HT-29 (cell line): ENCODE measurements at places on chromosomes 2 and 18. TPM values are rescaled to one million over a fixed set of nuclear protein-coding genes. Genes with fewer than 3 reads are reported as not detected.

The EVX2 gene
- total RNA-seq: 0.03 TPM in 1 of 2 replicates, not detected in the other

The PROC gene
- total RNA-seq: 0.74 and 1.3 TPM in 2 replicates

The NEU2 gene
- not detected in 2 replicates for total RNA-seq

GRCh38 chr2:70896765-70897202 lies 38.9 kb upstream of the ATP6V1B1 start:
- DNase-seq: no peak

DNA sequence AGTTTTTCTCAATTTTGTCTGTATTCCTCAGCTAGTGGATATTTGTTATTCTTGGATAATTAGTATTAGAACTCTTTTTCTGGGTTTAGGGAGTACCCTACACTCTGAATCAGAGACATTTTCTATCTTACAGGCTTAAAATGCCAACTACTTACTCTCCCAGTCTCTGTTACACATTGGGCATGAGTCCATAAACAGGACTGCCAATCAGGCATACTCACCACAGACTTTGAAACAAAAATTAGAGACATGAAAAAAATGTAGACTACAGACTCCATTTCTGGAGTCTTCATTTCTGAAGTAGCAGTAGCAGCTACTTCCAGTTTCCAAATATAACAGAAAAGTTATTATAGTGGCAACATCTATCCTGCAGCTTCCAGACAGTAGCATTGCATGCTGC lies 279.7 kb downstream of the MBD5 start:
- DNase-seq: no peak

DNA sequence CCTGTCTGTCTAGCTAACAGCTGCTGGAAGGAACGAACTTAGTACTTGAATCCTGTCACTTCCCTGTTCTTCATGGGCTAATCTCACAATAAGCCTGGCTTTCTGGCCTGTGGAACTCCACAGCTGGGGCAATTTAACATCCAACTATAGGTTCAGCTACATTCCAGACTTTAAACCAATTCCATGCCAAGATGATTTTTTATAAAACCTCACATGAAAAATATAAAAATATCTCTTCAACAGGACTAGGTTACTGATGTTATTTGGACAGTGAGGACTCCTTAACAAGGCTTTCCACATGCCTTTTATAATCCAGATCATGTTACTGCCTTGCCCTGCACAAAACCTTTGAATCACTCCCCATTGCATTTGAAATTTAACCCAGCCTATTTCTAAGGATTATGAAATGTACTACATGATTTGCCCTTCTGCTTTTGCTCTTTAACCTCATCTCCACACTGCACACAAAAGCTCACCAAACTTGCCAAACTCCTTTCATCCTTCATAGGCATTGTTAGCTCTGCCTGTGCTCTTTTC lies 863.2 kb upstream of the CHAC2 start:
- DNase-seq: peak; percentile 55

DNA sequence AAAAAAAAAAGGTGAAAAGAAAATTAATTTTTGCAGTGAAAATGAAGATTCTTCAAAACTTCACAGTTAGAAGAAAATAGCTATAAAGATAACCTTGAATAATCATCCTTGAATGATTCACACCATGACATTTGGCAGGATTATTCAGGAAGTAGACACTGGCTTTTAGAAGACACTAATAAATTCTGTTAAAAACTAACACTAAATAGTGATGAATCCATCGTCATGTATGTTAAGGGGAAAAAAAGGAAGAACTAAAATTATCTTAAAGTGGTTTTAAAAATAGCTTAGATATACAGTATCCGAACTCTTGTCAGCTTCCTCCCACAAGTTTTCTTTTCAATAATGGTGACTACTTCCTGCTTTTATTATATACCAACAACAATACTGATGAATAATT lies 10.2 kb downstream of the USP37 start:
- DNase-seq: no peak

GRCh38 chr2:128279786-128280157 lies 38.9 kb downstream of the HS6ST1 start:
- DNase-seq: no peak

DNA sequence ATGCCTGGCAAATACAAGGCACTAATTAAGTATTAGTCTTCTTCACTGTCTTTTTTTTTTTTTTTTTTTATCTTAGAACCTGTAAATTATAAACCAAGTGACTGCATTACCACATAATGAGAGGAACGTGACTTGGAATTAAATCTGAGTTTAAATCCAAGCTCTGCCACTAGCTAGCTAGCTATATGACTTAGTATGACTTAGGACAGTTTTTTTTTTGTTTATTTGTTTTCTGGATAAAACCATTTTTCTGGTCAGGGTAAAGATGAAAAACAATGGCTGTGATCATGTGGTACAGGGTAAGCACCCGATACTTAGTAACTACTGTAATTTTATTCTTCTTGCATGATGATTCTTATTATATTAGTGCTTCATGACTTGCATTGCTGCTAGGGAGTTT lies 191.8 kb upstream of the LRRTM1 start:
- no peak for DNase-seq

- DNase-seq: peak; percentile 32
Observed at GRCh38 chr2:232658217-232658785, 24.9 kb downstream of the EFHD1 start.
